CD8-positive, alpha-beta T cell (primary cell): ENCODE measurements at places on chromosomes 3 and 15. TPM values are rescaled to one million over a fixed set of nuclear protein-coding genes. Genes with fewer than 3 reads are reported as not detected.

TTLL13 gene
- total RNA-seq, result 0.28 TPM

SLC12A1 gene
- not detected for total RNA-seq

- peak; percentile 81 for DNase-seq
Observed at GRCh38 chr3:50272911-50273688, 4.2 kb downstream of the SEMA3B start.

- DNase-seq, result no peak
Observed at GRCh38 chr3:131786386-131786785, 248.4 kb downstream of the CPNE4 start.

SLC28A1 gene
- total RNA-seq, result not detected

DNA sequence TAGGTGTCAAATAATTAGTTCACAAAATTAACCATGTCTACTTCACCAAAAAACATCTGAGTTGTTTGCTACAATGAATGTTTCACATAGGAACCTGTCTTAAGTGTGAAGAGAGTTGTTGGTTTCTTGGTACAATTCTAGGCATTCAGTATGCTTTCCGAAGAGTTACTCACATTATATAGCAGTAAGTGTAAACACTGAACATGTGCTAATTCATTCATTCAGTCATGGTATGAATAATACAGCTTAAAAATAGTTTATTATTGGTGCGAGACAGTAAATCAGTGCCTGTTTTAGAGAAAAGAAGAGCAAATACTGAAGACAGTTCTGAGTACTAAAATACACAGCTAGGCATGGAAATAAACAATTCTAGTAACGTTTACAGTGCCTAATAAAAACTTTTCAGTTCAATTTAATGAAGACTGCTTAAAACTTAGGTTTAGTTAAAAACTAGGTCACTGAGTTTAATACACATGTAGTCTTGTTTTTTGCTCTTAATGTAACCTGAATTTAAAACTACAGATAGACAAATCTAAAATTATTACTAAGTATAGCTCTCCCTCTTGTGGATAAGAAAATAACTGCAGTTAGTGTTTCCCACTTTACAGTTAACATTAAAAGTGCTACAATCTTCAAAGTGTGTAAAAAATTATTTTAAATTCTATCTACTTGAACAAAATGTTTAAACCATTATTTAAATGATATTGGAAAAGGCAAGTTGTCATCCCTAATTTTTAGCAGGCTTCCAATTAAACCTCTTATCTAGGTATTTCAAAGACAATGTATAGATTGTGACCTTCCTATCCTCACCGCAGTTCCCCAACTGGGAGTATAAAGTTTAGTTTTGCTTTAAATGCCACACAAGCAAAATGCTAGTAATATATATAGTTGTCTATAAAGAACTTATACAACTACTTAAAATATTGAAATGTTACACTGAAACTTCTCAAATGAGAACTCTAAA lies 20.1 kb upstream of the ZCWPW2 start:
- no peak for DNase-seq

DNA sequence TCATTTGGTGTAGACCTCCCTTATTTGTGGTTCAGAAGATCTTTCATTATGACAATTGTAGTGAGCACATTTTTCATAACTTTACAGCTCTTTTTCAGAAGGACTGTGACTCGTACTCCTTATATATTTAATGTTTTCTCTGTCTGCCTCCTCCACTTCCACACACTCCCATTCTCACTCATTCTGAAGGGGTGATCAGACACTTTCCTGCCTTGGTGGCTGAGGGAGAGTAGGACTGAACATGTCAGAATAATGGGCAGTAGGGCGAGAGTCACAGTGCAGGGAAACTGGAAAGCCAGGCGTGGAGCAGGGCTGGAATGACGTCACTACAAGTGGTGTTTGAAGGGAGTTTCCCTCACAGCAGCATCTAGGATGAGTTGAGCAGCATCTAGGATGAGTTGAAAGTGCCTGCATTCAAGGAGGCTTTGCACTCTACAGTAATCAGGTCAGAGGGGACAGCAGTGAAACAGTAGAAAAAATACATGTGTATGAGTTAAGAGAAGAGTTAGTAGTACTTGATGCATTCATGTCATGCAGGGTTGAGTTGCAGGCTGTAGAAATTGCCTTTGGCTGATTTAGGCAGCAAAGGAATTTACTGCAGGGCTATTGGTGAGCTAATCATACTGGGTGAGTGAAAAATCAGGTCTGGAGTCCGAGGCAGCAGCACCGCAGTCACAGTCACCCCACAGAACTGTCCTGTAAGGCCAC lies 36.3 kb upstream of the FBXL22 start:
- no peak for DNase-seq

ABHD5 gene
- total RNA-seq, result 11.4 TPM

- no peak for DNase-seq
Observed at GRCh38 chr15:46858150-46858549, 859.2 kb upstream of the SEMA6D start.

- no peak for DNase-seq
Observed at GRCh38 chr15:83733691-83734090, 79.8 kb downstream of the ADAMTSL3 start.

DNA sequence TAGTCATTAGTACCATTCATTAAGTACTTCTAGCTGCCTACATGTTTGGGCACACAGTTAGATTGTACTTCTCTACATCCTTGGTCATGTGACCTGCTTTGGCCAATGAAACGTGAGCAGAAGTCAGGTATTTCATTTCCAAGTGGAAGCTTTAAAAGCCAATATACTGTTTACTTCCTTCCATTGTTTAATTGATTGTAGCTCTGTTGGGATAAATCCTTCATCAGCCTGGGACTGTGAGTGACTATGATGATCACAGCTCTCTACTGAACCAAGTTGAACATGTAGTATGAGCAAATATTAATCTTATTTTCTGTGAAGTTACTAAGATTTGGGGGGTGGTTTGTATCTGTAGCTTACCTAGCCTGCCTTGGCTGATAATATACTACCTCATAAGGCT lies 116.5 kb upstream of the ROPN1 start:
- DNase-seq, result no peak

NR1I2 gene
- total RNA-seq, result 0.19 TPM

HIGD2B gene
- not detected for total RNA-seq

GRCh38 chr15:60343221-60343970 lies 54.4 kb downstream of the ANXA2 start:
- no peak for DNase-seq

GRCh38 chr15:86001200-86001599 lies 78.5 kb upstream of the AGBL1 start:
- DNase-seq, result no peak

DNA sequence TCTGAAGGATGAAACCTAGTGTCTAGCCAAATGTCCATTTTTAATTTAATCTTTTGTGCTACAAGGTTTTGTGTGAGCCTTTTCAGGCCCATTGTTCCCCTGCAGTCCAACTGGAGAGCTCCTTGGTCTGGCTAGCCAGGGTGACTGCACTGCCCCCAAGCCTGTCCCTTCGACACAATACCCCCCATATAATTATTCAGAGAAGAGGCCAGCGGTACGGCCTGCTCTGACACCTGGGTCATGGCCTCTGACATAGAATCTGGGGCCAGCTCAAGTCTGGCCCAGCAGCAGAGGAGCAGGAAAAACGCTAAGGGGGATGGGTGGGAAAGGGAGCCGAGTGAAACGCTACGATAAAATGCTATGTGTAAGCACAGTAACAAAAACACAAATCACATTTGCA lies 64.2 kb upstream of the PYGO1 start:
- no peak for DNase-seq

- DNase-seq, result no peak
Observed at GRCh38 chr3:37458162-37459120, 284.1 kb upstream of the LRRFIP2 start.

- no peak for DNase-seq
Observed at GRCh38 chr15:96088650-96089049, 241.8 kb upstream of the NR2F2 start.

CACNA2D3 gene
- not detected for total RNA-seq

DNA sequence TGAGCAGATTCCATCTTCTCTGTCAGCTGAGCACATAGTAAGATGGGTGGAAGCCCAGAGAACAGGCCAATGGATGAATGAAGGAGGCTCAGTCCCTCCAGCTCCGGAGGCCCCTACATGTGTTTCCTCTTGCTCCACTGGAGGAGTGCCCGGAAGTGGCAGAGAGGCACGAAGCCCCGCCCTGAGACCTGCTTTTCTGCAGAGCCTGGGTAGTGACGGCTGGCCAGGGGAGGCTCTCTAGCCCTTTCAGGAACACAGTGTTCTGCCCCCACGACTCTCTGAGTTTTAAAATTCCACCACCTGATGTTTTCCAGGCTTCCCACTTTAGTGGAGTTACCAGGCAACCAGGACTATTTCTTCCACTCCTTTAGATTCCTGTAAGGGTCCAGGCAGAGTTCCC lies 149.4 kb upstream of the SLC6A11 start:
- no peak for DNase-seq

DNA sequence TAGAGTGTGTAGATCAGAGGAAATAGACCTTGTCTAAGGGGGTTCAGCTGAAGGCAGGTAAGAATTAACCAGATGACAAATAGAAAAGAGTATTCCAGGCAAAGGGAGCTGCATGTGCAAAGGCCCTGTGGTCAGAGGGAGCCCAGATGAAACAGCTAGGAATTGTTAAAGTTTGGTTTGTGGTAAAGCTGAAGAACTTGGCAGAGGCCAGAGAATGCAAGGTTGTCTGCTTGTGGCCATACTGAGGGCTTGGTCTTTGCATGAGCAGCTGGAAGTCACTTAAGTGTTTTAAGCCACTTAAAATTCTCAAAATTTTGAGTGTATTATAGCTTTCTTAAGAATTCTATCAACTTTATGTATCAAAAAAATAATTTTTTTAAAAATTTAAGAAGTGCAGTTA lies 116.5 kb downstream of the NEK10 start:
- DNase-seq, result no peak

- DNase-seq, result peak; percentile 53
Observed at GRCh38 chr3:129118745-129119144, 2.9 kb downstream of the RAB43 start.

GRCh38 chr15:82966671-82967071 lies 14.2 kb upstream of the HOMER2 start:
- DNase-seq, result no peak

DNA sequence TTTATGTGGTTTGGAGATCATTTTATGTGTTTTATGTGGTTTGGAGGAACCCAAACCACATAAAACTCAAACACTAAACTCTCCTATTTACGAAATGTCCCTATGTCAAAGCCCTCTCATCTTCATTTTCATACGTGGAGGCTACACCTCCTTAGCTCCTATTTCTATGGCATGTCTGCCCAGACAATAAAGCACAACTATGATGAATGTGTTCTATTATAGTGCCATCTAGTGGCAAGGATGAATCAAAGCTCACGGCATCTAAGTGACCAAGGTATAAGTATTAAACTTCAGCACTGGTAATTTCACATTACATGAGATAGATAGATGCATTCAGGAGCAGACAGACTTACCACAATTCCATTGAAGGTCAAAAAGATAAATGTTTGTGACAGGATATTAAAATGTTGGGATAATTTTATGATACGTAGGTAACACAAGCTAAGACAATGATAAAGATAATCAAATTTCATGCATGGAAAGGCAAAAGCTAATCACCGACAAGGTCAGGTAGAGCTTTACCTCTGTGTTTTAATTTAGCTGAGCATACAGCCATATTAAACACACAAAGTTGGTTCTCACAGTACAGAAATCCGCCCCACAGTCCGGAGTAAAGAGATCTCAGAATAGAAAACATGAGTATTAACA lies 130.6 kb upstream of the FHIT start:
- DNase-seq, result no peak

FBXL22 gene
- total RNA-seq, result 0.68 TPM

DNA sequence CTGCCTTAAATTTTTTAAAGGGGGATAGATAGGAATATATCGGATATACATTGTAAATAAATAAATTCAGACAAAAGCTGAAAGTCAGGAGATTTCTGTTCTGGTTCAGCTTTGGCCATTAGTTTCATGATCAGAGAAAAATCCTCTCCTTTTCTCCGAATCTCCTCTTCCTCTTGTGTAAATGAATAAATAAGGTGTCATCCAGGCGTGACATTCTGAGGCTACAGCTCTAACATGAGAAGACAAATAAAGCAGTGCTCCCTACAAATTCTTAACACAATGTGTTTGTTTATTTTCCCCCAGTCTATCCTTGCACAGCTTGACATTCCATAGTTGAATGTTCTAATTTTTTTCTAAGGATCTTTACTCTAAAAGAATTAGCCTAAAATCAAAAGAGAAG lies 9.4 kb upstream of the MB21D2 start:
- no peak for DNase-seq

SNAP23 gene
- total RNA-seq, result 30.9 TPM

DNA sequence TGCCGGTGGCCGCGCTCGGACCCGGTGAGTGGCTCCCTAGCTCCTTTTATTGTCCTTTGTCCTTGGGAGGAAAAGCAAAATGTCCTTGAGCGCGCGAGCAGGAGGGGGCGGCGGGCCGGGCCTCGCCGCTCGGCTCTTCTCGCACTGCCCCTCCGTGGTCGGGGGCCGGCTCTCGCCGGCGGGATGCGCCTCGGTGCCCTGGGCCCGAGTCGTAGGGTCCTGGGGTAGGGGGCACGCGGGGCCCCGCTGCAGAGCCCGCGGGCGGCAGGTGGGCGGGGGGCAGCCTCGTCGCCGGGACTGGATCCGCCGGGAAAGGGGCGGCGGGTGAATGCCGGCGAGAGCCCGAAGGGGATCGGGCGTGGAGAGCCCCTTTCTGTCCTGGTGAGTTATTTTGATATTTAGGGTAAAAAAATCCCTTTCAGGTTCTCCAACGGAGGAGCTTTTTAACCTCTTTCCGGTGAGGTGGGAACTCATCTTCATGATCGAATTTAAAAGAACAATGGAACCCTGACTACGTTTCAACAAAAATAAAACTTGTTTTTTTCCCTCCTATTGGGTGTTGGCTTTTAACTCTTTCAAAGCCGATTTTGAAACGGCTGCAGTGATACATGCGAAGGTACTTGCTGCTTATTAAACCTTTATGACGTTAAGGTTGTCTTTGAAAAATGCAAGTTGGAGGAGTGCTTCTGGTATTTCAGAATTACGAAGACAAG lies 16.8 kb upstream of the CHD2 start:
- DNase-seq, result peak; percentile 71

- no peak for DNase-seq
Observed at GRCh38 chr3:185677146-185677829, 91.2 kb downstream of the SENP2 start.

GRCh38 chr15:88083811-88084760 lies 172.5 kb downstream of the NTRK3 start:
- DNase-seq, result no peak

- DNase-seq, result no peak
Observed at GRCh38 chr15:98381446-98381845, 266.9 kb upstream of the IGF1R start.

- no peak for DNase-seq
Observed at GRCh38 chr3:184807549-184807948, 4.4 kb upstream of the VPS8 start.
